ENCODE measurements at places on chromosomes 16 and 17.

DNA sequence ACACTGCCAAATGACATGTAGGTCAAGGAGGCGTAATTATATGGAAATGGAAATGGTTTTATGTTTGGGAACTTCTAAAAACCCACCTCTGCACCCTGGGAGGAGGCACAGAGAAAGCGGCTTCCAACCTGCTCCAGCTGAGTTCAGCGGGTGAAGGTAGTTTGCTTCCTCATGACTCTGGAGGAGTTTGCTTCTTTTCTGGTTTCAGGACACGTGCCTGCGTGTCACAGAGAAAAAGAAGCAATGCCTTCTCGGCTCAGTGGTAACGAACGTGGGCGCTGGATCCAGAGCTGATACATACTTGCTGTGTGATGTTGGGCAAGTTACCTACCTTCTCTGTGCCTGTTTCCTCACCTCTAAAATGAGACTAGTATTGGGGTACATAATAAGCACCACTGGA is 22.1 kb downstream of the GPR139 start:
- DNase-seq = no peak

GRCh38 chr16:50881331-50881830 is 139.5 kb downstream of the CYLD start:
- no peak for DNase-seq

GRCh38 chr17:45315648-45316433 is 979 bp downstream of the MAP3K14 start:
- DNase-seq = no peak

GRCh38 chr17:48002916-48003416 is 32.1 kb downstream of the CDK5RAP3 start:
- DNase-seq = no peak

- DNase-seq = no peak
These were observed 33.2 kb upstream of the TEX2 start for GRCh38 chr17:64296246-64296645.

- DNase-seq = peak; percentile 9
These were observed 58.2 kb upstream of the HAPSTR1 start for GRCh38 chr16:9033125-9033830.

GRCh38 chr17:35087731-35088355 is 24.3 kb upstream of the RFFL start:
- peak; percentile 51 for DNase-seq

- DNase-seq = peak; percentile 14
These were observed 155.2 kb upstream of the C17orf78 start for GRCh38 chr17:37220607-37220953.

DNA sequence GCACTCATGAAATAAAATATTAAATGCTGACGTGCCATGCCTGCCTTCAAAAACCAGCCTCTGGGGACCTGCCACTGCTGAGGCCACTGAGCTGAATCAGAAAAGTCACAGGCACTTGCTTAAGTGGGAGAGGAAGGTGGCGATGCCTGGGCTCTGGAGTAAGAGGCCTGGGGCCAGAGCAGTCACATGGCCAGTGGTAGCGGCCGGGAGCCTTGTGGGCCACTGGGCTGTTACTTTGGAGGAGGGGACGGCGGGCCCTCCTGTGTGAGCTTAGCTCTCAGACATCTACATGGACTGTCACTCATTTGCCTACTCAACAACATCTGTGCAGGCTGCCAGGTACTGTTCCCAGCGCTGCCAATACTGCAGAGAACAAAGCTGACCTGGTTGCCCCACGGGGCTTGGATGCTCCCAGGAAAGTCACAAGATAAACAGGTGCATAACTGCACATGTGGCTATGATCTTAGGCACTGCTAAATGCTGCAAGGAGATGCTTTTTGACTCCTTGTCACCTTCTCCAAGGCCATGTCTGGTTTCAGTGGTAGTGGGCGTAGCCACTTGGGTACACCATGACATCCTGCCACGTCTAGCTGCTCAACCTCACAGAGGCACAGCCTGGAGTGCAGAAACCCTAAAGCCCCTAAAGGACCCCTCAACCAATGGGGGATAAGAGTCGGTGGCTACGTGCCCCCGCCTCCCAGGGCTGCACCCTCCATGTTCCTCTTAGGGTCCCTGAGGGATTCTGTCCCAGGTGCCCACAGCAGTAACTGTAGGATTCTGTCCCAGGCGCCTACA is 11.6 kb downstream of the COTL1 start:
- DNase-seq = no peak

- DNase-seq = no peak
These were observed 31.2 kb downstream of the CIBAR2 start for GRCh38 chr16:85081038-85081437.

GRCh38 chr16:65831903-65832666 is 534.4 kb upstream of the CDH5 start:
- no peak for DNase-seq

DNA sequence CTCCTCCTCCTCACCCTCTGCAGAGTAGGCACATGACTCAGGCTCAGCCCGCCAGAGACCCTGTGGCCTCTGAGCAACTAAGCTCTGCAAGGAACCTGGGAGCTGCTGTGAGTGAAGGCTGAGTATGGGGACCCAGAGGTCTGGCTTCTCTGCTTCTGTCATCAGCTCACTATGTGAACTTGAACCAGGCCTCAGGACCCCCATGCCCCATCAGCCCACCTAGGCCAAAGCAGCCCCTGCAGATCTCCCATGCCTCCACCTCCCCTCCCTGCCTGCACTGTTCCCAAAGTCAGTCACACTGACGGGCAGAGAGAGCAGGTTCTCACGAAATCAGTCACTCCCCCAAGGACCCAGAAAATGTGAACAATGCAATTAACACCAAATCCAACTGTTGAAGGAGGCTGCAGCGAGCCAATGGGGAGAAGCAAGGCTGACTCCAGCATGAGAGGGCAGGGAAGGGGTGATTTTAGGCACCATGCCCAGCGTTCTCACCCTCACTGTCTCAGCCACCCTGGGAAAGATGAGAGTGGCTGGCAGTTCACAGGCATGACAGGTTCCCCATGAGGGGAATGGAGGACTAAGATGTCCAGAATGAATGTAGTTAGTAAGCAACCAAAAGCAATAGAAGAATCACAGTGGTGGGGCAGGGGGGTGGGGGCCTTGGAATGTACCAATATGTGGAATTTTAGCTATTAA is 60.6 kb downstream of the BEAN1 start:
- no peak for DNase-seq

- DNase-seq = peak; percentile 82
These were observed 14.6 kb downstream of the COTL1 start for GRCh38 chr16:84603140-84603816.

DNA sequence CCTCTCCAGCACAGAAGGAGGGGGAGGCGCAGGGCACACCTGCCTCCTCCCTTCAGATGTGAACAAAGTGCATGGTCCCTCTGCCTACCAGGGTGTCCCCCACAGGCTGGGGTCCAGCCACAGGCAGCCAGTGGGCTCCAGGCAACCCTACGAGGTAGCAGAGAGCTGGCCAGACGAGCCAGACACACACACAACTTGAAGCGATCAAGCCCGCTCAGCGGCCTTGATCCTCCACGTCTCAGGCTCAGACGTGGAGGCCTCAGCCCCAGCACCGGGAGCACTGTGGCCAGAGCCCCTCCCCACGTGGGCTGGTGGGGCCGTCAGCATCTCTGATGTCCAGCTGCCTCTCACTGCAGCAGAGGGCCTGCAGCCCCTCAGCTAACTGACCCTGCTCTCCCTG is 8.5 kb downstream of the MCRIP1 start:
- DNase-seq = no peak

DNA sequence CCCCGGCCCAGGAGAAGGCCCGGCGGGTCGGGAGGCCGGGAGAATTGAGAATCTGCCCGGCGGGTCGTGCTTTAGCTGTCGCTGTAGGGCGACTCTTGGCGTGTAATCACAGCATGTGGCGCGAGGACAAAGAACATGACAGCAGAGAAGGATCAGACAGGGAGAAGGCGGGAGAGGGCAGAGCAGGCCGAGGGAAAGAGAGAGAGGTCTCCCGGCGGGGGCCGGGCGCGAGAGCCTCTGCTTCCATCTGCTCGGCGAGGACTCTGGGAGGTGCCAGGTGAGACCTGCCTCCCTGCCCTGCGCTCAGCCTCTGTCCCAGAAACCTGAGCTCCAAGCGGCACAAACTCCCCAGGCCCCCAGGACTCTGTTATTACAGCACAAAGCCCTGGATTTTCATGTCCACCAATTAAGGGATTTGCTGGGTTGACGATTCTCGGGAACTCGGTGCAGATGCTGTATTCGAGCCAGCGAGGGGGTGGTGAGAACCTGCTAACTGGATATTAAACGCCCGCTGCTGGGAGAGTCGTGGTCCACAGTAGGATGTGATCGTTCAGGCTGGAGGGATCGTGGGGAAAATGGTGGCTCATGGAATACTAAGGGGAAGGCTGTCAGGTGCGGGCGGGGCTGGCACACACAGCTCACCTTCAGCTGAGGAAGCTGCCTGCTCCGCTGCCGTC is 172.0 kb upstream of the CIBAR2 start:
- DNase-seq = no peak

DNA sequence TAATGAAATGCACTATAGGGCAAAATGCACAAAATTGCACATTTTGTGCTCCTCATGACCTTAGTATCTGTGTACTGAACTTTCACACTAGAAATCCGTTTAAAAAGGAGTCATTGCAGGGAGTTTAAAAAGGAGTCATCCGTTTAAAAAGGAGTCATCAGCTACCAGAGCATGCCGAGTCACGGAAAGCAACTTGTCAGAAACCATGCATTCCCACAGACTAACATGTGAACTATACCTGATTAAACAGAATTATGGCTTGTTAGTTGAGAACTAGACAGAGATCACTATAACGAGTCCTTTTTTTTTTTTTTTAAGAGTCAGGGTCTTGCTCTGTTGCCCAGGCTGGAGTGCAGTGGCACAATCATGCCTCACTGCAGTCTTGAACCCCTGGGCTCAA is 35.9 kb downstream of the SLC6A4 start:
- DNase-seq = no peak

DNA sequence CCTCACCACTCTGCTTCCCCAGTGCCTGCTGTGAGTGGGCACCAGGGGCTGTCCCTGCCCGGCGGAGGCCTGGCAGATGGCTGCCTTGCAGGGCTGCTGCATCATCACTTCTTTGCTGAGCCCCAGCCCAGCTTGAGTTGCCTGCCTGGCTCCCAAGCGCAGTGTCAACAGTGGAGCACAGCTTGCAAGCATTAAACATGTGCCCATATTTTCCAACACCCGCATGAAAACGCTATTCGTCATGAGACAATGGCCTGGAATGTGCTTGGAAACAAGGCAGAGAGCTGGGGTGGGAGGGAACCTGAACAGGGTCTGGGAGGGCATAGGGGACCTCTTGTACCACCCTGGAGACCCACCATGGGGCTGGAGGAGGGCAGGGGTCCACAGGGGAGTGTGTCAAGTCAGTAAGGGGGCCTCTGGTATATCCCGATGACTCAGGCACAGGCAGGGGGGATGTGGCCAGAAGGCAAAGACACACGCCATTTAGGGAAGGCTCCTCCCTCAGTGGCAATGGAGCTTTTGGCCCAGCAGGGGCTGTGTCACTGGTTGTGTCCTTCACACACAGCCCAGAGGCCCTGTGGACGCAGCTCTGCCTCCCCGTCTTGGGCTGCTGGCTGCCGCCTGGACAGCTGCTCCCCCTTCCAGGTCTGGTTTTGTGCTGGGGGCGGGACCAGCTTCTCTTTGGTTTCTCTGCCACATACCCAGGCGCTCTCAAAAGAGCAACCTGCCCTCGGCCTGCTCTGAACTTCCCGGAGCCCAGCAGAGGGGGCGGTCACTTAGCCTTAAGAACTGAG is 17.4 kb upstream of the MTSS2 start:
- DNase-seq = no peak

- DNase-seq = no peak
These were observed 63.4 kb downstream of the SMURF2 start for GRCh38 chr17:64598672-64599071.

Measured in HL-60 (cell line).